ENCODE measurements at places on chromosomes 1 and 21.

GRCh38 chr1:70003211-70003908 lies 202.0 kb downstream of the LRRC40 start:
- DNase-seq = no peak

DNA sequence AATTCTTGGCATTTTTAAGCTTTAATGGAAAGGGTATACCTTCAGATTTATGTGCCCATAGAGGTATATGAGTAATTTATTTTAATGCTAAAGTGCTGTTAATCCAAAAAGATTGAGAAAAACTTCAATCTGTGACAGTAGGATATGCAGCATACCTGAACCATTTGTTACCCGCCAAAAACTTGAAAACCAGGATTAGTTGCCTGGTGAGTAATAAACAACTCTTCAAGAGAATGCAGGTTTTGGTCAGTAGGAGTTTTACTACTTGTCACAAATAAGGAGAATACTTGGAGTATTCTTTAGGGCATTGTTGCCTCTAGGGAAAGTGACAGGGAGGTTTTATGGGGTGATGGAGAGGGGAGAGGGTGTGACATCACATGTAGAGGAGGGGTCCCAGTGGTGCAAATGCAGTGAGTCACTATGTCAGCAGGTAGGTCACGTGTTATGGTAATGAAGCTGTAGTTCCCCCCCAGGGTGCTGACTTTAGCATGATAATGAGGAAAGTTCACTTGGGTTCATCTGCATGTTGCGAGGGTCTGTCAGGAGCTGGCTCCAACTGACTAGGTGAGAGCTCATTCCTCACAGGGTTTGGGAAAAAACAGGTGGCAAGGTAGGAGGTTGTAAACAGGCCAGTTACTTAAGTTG lies 23.1 kb downstream of the USP25 start:
- DNase-seq = no peak

GRCh38 chr1:245495681-245496080 lies 340.9 kb downstream of the KIF26B start:
- no peak for DNase-seq

DNA sequence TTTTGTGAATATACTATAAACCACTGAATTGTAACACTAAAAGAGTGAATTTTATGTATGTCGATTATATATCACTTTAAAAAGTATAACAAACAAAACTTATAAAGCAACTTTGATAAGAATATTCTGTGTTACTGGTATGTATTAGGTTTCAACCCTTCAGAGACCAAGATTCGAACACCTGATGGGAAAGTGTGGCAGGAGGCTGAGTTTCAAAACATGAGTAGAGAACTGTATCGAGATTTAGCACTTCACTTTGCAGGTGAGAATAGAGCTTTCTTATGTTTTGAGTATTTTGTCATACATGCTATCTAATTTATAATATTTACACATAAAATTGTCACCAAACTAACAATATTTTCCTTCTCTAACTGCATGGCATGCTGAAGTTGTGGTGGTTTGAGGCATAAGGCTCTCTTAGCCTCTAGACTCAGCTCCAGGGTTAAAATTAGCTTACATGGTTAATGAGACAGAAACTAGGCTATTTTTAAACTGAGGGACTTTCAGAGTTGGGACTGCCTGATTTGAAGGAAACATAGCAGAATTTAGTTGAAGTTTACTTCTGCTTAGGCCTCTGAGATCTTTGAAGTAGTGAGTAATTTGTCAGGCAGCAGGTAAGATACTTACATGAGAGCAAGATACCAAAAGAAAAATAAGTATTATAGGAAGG lies 48.6 kb downstream of the CEP350 start:
- DNase-seq = no peak

DNA sequence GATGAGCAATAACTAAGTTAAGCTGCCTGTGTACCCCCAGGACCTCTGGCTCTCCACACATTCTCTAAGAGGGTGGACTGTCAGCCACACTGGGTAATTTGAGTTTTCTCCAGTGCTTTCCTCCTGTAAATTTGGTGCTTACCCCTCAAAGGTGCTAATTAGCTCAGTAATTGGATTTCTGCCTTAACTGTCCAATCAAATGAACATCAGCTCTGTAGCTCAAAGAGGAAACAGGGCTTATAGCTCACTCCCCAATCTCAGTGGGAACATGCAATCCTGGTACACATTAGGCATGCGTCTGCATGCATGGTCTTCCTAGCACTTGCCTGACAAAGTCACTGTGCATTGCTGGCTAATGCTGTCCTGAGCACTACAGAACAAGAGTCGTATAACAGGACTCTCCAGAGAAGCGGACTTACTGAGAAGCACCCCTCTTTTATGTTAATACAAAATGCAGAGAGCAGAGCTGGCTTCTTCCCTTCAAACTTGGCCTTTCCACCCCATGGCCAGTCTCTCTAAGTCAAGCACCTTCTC lies 110.1 kb downstream of the NTPCR start:
- no peak for DNase-seq

GRCh38 chr1:162753001-162753658 lies 37.4 kb upstream of the HSD17B7 start:
- no peak for DNase-seq

DNA sequence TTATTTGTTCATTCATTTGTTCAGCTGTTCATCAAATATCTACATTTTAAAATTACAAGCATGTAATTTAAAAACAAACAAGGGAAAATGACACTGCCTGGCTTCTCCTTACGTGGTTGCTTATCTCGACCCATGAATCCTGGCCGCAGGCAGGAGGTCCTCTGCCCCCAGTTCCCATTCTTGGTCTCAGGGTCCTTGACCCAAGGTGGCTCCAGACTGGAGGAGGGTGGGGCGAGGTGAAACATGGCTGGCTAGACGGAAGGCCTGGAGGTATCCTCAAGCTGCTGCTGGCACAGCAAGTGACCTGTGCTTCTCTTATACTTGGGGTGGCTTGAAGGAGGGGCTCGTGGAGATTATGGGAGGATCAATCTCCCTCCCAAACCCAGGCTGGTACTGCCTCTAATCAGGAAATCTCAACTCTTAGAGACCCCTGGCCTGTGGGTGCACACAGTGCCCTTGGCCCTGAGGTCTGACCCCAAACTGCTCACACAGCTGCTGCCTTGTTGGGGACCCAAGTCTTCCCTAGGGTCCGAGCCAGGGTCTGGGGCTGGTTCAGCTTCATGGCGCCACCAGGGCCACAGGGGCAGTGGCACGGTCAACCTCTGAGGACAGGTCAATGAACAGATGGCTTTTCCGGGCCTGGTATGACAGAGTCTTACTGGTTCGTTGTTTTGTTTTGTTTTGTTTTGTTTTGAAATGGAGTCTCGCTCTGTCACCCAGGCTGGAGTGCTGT lies 63.7 kb downstream of the SCCPDH start:
- no peak for DNase-seq

DNA sequence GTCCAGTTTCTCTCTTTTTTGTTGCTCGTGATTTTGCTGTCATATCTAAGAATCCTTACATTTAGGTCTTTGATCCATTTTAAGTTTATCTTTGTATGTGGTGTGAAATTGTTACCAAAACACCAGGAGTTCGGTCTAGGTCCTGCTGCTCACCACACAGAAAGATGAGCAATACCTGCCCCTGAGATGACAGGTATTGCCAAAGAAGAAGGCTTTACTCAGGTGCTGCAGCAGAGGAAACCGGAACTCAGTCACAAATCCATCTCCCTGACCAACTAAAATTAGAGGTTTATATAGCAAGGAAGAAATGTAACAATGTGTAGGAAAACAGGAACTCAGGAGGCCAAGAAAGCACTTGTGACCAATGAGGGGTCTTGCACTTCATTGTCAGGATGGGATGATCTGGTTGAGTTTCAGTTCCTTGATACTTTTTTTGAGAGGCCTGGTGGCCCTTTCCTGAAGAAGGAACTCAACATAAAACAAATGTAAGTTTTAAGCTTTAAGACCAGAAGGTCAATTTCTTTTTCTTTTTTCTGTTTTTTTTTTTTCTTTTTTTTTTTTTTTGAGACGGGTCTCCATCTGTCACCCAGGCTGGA lies 16.5 kb upstream of the SETDB1 start:
- DNase-seq = no peak

GRCh38 chr21:36288651-36289243 lies 31.2 kb upstream of the MORC3 start:
- DNase-seq = no peak

GRCh38 chr1:39852214-39852791 lies 31.0 kb downstream of the TRIT1 start:
- DNase-seq = no peak
